ENCODE measurements at places on chromosomes 2 and 18. TPM values are rescaled to one million over a fixed set of nuclear protein-coding genes. Genes with fewer than 3 reads are reported as not detected.

DNA sequence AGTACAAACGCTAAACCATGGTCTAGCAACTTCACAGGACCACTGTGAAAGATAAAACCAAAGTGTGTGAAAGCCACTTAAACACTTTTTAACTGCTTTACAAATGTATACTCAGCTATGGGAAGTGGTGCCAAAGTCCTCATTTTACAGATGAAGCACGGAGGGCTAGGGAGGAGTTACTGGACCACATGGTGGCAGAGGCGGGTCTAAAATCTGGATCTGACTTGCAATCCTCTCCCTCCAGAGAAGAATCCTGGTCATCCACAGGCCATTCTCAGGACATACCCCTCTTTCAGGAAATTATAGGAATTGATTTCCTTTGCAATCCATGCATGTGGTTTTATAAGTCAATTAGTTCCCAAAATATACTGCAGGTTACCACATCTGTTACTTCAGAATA lies 84.6 kb upstream of the GYPC start:
- DNase-seq = no peak

The IL36G gene
- not detected for polyA plus RNA-seq

GRCh38 chr18:76708071-76708721 lies 114.2 kb upstream of the ZNF236 start:
- DNase-seq = no peak

GRCh38 chr18:35868915-35869314 lies 103.6 kb upstream of the RMP24 start:
- DNase-seq = no peak

GRCh38 chr2:102771114-102771513 lies 9.3 kb downstream of the TMEM182 start:
- no peak for DNase-seq

- DNase-seq = no peak
Observed at GRCh38 chr18:46035696-46036680, 36.1 kb downstream of the PSTPIP2 start.

- DNase-seq = no peak
Observed at GRCh38 chr18:39620551-39621168, 2055.1 kb upstream of the CELF4 start.
